Foreskin fibroblast (primary cell): ENCODE measurements at places on chromosomes 2 and 18.

DNA sequence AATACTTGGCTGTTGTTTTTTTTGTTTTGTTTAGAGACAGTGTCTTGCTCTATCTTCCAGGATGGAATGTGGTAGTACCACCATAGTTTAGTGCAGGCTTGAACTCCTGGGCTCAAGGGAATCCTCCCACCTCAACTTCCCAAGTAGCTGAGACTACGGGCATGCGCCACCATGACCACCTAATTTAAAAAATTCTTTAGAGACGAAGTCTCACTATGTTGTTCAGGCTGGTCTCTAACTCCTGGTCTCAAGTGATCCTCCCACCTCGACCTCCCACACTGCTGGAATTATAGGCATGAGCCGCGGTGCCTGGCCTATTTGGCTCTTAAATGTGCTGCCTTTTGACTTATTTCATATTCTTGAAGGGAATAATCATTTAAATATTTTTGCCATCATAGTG is 60.1 kb downstream of the PTPN4 start:
- no peak for DNase-seq

DNA sequence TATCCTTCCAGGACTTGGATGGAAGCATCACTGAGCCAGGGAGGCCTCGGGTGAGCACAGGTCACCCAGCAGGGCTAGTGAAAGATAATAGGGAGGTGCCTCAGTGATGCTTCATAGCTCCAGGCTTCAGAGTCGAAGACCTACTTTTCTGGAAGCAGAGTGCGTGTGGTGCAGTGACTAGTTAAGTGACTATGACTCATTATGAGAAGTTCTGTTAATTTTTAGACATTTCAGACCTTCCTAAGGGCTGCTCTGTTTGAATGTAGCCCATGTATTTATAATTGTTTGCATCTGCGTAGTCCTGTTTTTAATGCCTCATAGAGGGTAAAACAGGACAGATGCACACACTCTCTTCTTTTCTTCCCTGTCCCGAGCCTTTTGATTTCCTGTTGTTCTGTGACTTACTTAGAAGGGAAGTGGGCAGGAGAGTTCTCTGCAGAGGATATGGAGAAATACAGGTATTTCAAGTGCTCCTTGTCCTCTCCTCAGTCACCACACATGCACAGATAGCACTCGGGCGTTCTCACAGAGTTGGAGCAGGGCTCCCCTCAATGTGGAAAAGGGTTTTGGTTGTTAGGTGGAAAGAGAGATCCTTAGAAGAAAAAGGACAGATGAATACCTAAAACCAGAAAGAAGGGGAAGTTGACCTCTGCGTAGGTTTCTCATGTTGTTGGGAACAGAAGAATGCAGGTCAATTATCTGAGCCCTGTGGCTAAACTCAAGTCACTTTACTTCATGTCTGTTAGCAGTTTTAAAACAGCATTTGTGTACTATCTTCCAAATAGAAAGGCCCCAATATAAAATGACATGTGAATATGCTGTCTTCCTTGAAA is 34.7 kb downstream of the RALB start:
- DNase-seq = peak; percentile 95

GRCh38 chr2:120934574-120935338 is 199.1 kb downstream of the GLI2 start:
- DNase-seq = peak; percentile 92

- DNase-seq = peak; percentile 95
Observed at GRCh38 chr2:12050396-12050795, 304.0 kb downstream of the LPIN1 start.

DNA sequence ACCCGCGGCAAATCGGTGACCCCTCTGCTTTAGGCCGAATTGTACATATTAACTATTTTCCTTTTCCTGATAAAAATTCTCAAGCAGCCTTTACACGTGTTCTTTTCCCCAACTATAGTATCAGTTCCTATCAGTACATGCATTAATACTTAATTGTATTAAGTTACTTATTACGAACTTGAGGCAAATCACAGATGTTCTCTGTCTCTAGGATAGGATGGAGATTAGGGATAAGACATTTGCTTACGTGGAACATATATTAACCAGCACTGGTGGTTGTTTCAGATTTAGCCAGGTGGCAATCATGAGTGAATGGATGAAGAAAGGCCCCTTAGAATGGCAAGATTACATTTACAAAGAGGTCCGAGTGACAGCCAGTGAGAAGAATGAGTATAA is 675 bp downstream of the GEMIN6 start:
- DNase-seq = no peak
